ENCODE measurements at places on chromosomes 6 and 20. TPM values are rescaled to one million over a fixed set of nuclear protein-coding genes. Genes with fewer than 3 reads are reported as not detected.

- DNase-seq = no peak
Observed at GRCh38 chr20:49483696-49484123, 1.2 kb upstream of the KCNB1 start.

- DNase-seq = no peak
Observed at GRCh38 chr6:152952866-152953509, 29.9 kb downstream of the FBXO5 start.

UNC5CL gene
- 9.7 TPM for total RNA-seq

C6orf15 gene
- not detected for total RNA-seq
